ENCODE measurements at places on chromosomes 5 and 9. TPM values are rescaled to one million over a fixed set of nuclear protein-coding genes. Genes with fewer than 3 reads are reported as not detected.
A peak's percentile ranks its signal among the peaks of the same experiment; 100 is the strongest.

DNA sequence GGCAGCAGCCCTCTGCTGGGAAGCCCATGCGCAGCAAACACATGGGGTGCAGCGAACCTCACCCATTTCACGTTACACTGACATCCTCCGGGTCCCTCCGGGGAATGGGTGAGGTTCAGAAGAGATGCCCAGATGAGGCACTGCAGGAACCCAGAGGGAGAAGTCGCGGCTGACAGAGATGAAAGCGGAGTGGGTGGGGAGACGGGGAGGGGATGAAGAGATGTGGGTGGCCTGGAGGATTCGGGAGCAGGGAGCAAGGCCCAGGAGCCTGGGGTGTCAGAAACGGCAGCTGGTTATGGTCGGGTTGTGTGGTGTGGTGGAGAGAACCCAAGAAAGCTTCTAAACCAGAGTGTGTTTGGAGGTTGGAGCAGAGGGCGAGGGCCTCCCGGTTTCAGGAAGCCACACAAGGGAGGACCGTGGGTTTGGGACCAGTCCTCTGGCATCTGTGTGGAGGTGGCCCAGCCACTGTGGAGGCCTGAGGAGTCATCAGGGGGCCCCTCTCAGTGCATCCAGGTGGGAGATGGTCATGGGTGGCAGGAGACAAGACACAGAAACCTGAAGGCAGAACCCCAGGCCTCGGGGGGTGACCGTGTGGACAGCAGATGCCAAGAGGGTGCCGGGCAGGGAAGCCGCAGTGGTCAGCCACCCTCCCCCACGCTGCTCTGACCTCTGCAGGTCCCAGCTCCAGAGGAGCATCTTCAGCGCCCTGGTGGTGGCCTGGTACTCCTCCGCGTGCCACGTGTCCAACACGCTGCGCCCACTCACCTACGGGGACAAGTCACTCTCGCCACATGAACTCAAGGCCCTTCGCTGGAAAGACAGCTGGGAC, 8.6 kb downstream of the UCK1 start:
- no peak for DNase-seq

DNA sequence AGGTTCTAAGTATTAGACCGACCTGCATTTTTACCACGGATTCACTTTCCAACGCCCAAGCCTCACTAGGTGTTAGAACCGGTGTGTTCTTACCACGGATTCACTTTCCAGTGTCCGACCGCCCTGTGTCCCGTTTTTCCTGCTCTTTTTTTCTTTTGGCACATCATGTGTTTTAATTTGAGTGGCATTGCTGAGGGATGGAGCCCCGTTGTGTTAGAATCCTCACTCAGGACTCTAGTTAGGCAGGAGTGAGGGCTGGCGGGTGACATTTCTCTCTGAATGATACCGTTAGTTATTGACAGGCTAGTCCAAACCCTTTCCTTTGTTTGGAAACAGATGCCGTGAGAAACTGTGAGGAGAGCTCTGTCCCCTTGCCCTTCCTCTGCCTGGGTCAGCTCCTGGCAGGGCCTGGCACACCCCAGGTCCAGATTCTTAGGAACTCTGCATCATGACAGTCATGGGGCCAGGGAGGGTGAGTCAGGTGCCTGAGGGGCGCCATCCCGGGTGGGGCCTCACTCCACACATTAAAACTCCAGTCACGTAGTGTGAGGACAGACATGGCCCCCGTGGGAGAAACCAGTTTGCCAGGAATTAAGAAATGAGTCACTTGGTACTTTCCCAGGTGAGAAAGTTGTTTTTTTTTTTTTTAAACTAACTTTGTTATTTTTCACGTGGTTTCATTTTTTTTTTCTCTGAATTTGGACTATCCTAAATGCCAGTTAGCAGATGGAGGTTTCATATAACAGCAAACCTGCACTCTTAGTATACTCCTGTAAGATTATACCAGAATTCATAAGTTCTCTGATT, 15.8 kb downstream of the EXOC3 start:
- DNase-seq, result no peak

Gene CCL27
- total RNA-seq, result 0.77 TPM

- DNase-seq, result no peak
Measured at GRCh38 chr5:164721116-164721515, 1215.7 kb downstream of the MAT2B start.

GRCh38 chr5:180647465-180647864, 1.9 kb downstream of the FLT4 start:
- DNase-seq, result no peak

DNA sequence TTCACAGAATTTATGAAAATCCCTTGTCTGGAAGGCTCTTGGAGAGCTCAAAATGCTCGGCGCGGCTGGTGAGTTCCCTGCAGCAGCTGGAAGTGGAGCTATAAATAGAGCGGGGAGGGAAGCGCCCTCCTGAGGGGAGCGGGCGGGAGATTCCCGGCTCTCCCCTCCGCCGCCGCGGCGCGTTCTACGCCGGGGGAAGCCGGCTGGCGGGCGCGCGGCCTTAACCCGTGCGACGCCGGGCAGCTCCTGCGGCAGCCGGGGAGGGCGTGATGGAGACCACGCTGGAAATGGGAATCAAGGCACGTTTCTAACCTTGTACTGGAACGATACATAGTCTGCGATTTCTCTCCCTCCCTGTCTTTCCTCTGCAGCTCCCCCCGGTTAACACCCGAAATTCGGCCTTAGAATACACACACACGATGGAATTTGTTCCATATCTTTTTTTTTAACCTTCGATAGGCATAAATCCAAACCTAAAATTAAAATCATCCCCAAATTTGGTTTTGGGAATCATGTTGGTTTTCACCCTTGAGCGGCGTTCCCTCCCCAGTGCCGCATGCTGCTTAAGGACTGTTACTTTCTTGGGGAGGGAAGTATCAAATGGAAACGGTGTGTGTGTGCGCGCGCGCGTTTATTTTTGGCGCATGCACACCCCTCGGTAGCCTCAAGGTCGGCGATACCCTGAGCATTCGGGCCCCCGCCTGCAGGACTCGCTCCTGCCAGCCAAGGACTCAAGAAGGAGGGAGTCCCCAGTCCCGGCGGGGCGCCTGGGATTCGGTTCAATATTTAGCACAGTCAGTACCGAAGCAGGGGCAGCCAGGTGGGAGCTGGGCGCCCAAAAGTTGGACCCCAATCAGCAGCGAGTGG, 306.3 kb upstream of the KCNN2 start:
- peak; percentile 95 for DNase-seq

- DNase-seq, result no peak
Measured at GRCh38 chr9:14298601-14299022, 15.3 kb downstream of the NFIB start.

GRCh38 chr5:141186897-141187512, at the start of gene PCDHB9:
Gene PCDHB9, plus strand, starts transcription at chr5:141187161. Its CDS starts 158 bp downstream, at chr5:141187319.
- DNase-seq, result peak; percentile 9

DNA sequence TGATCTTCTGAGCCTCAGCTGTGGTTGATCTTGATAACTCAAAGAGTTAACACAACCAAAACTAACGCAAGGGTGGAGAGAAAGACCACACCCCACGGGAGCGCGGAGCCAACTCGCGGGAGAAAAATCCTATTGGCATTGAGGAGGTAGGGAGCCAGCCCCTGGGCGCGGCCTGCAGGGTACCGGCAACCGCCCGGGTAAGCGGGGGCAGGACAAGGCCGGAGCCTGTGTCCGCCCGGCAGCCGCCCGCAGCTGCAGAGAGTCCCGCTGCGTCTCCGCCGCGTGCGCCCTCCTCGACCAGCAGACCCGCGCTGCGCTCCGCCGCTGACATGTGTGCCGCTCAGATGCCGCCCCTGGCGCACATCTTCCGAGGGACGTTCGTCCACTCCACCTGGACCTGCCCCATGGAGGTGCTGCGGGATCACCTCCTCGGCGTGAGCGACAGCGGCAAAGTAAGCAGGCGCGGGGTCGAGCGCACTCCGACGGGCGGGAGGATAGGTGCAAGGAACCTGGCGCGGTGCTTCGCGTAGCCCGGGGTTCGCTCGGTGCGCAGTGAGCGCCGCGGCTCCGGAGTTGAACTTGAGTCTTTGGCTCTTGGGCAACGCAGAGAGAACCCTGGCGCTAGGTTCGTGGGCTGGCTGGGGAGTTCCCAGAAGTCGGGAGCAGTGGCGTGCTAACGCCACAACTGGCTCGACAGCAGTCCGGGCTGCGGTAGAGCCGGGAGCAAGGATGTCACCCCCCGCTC, at the start of gene GDA:
Gene GDA, plus strand, starts transcription at position 210 of the 745 bp plus-strand sequence. Its CDS starts 120 bp downstream, at position 330.
- DNase-seq, result no peak

- no peak for DNase-seq
Measured at GRCh38 chr9:75639971-75640610, 250.4 kb upstream of the PCSK5 start.

DNA sequence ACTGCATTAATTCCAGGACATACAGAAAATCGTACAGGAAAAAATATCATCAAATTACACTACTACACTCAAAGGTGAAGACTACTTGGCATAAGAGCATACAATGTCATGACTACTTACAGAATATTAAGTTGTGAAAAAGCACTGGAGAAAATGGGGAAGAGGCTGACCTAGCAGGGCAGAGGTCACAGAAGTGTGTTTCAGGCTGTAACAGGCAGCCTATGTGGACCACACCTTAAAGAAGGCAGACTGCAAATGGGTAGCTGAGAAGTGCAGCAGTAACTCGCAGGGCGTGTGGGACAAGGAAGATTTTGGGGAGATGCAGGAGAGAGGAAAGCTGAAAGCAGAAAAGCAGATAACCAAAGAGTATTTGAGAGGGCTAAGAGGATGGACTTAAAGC, 167.0 kb upstream of the PIK3R1 start:
- DNase-seq, result no peak

Gene FOXD4
- total RNA-seq, result 1.5 TPM

Gene OLFM1
- total RNA-seq, result 6.3 TPM

- no peak for DNase-seq
Measured at GRCh38 chr5:124825983-124826337, 79.5 kb upstream of the ZNF608 start.

Gene PCDHA9
- total RNA-seq, result 1.6 TPM

Gene NR2F1-AS1
- total RNA-seq, result 0.45 TPM

DNA sequence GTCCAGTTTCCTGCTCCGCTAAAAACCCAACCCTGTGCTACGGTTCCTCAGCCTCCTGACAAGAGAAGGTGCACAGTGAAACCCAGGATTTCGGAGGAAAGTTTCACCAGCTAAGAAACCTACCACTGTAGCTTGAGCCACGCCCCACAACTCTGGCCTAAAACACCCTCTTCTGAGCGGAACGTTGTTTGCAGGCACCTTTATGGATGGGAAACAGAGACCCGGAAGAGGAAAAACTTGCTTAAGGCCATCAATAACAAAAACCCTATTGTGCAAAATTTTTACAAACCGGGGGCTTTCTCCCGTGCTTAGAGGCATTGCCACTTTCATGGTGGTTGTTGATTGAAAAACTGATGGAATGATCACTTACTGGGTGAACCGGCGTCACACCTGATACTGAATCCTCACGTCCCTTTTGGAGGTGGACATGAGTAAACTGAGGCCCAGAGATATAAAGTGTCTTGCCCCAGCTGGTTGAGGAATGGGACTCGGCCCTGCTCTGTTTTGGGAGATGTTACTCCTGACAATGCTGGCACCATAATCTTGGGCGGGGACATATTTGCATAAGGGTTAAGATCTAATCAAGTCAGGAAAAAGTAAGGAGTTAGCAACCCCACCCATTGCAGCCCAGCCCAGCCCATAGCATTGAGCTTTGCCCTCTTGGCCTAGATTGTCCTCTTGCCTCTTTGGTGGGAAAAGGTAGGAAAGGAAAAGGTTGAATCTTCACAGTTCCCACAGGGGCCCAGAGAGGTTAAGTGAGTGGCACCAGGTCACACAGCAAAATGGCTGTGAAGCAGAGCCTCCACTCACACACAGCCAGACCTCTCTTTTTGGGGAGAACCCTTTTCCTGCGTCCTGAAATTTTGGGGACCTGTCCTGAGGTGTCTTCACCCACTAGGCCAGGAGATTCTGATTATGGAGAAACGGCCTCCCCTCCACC, 23.2 kb upstream of the PTGS1 start:
- no peak for DNase-seq

- DNase-seq, result no peak
Measured at GRCh38 chr9:137955586-137955985, 78.0 kb downstream of the CACNA1B start.

DNA sequence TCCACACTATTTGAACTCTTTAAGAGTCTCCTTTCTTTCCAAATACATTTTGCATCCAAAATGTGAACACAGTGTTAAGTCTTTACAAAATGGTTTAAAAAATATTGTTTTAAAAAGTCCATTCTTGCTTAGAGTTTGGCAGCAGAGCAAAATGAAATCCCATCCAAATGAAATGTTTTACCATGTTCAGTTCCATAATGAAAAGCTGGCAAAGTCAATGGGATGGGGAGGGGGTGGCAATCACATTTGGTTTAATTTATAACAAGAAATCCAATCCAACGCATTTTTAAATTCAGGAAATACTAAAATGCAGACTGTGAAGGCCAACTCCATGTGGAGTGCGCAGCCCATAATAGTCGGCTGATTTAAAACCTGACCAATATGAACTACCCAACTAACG, 39.4 kb downstream of the MRPL36 start:
- DNase-seq, result no peak

DNA sequence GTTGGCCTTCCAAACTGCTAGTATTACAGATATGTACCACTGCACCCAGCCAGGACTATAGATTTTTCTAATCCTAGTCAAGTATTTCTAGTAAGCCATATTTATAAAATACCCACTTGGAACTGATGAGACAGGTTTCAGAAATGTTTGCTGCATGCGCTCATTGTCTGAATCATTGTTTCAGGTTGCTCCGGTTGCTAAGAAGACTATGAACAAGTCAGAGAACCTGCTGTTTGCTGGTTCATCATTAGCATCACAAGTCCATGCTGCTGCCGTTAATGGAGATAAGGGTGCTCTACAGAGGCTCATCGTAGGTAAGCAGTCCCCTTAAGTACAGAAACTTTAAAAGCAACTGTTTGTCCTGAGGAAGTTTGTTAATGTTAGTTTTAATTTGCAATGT, 5.3 kb downstream of the INVS start:
- no peak for DNase-seq

DNA sequence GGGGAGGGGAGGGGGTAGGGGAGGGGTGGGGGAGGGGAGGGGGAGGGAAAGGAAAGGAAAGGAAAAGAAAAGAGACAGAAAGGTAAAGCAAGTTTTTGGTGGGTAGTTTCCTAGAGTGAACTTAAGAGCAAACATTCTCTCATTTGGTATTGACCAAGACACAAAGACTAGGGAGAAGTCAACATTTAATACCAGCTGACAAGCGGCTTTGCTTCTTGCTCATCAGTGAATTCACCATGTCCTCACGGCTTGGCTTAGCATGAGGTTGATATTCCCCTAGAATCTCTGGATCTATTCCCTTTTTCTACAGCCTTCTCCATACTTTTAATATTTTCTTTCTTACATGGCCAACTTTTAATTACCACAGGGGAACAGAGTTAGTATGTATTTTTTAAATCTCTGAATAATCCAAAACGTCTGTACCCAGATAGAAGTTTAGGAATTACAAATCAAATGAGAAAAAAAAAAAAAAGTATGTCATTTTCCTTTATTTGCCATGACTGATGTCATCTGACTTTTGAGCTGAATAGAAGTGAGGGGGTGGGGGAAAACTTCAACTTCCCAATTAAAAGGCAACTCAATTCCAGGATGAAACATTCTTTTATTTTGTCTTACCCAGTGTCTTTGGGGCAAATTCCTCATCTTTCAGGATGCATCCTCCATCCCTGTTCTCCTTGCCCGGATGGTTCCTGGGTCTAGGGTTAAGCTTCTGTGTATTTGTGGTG, 40.1 kb upstream of the GLIS3 start:
- no peak for DNase-seq
